ENCODE measurements at places on chromosomes 6 and 20. TPM values are rescaled to one million over a fixed set of nuclear protein-coding genes. Genes with fewer than 3 reads are reported as not detected.

IL20RA gene
- 0.84 TPM for total RNA-seq

DNA sequence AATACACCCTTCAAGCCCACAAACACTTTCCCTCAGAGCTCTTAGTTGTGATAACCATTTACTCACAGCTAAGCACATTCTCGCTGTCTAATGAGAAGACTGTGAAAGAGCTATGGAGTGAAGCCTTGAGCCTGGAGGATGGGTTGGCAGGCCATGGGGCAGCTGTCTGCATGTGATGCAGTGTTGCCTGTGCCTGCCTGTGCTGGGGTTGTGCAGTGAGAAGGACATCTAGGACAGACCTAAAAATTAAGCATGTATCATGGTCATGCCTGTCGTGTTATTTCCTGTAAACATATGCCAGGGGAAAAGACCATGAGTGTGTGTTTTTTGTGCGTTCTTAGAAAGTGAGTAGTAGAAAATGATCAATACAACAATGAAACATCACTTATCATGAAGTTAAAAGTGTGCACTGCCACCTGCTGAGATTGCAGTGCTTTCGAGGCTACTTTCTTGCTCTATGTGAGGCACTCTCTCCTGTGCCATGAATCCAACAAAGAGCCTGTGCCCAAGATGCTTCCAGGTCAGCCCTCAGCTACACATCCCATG lies 8.1 kb upstream of the ZC3H12D start:
- DNase-seq: no peak

- no peak for DNase-seq
Measured at GRCh38 chr20:5919626-5920544, 30.4 kb downstream of the TRMT6 start.

- DNase-seq: no peak
Measured at GRCh38 chr6:146870760-146871159, 272.0 kb downstream of the ADGB start.

GRCh38 chr6:113662688-113663333 lies 194.3 kb upstream of the MARCKS start:
- DNase-seq: no peak

- no peak for DNase-seq
Measured at GRCh38 chr20:63165356-63166192, 50.4 kb downstream of the YTHDF1 start.

- DNase-seq: no peak
Measured at GRCh38 chr6:116265041-116265829, 11.4 kb upstream of the TSPYL4 start.

GRCh38 chr6:137536104-137536773 lies 42.0 kb upstream of the OLIG3 start:
- no peak for DNase-seq

- no peak for DNase-seq
Measured at GRCh38 chr20:33777816-33778215, 33.3 kb upstream of the CHMP4B start.

DNA sequence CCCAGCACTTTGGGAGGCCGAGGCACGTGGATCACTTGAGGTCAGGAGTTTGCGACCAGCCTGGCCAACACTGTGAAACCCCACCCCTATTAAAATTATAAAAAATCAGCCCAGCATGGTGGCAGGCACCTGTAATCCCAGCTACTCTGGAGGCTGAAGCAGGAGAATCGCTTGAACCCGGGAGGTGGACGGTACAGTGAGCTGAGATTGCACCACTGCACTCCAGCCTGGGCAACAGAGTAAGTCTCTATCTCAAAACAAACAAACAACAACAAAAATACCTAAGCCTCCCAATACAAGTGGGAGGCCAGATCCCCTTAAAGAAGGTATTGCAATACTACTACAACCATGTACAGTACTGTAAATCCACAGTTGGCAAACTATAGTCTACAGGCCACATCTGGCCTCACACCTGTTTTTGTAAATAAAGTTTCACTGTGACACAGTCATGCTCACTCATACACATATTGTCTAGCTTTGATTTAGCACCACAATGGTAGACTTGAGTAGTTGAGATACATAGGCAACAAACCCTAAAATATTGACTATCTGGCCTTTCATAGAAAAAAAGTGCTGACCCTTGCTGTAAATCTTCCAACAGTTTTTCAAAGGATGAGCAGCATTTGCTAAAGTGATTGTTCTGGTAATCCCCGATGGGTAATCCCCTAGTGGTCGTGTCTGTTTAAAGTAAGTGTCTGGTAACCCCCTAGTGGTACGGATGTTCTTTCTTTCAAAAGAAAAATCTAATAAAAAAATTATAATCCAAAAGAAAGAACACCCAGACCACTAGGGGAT lies 202.0 kb downstream of the RNGTT start:
- DNase-seq: no peak

LAMA2 gene
- 0.42 TPM for total RNA-seq

SPATA25 gene
- total RNA-seq: 4.2 TPM

DNA sequence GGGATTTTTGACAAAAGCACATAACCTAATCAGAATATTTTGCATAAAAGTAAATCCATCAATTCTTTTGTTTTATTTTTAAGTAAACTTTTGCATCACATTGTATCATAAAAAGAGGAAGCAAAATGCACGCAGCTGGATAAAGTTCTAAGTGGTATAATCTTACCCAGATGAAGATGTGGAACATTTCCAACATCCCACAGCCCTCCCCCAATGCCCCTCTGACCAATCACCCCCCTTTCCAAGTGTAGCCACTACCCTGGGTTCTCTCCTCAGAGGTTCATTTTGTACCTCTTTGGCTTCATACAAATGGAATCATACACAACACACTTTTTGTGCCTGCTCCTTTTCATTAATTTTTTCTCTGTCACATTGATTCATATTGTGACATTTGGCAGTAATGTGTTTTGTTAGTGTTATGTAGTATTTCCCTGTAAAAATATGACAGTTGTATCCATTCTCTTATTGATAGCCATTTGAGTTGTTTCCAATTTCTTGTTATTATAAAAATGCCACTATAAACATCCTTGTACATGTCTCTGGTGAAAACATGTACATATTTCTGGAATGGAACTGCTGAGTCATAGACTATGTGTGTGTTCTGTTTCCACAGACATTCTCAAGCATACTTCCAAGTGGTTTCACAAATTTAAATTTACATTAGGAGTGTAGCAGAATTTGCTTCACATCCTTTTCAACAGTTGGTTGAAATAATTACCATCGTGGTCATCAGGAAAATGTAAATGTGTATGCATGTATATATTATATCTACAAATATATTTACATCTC lies 92.9 kb upstream of the SYNDIG1 start:
- DNase-seq: no peak

RIMS1 gene
- total RNA-seq: 5.5 TPM

RAD21L1 gene
- not detected for total RNA-seq

GRCh38 chr6:73497915-73498314 lies 22.9 kb downstream of the EEF1A1 start:
- DNase-seq: no peak

DNA sequence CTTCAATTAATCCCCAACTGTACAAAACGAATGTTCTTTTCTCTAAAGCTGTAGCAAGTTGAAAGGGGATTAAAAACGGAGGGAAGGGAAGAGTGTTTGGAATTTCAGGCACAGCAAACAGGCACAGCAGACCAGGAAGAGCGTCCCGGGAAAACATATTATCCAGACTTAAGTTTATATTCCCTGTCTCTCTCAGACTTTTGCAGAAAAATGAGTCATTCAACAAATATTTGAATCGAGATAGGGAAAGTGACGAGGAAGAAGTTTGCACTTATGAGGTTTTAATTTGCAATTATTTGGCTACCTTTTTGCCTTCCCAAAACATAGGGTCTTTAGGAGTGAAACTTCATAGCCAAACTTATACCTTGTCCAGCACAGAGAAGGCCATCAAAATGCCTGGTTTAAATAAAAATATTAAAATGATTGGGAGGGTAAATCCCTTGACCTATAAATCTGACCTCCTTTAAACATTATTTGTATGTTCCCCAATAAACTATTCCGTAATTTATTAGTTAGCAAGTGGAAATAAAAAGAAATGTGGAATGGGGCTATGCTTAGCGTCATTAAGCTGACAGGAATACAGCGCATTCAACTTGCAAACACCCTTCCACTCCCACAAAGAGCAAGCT lies 16.0 kb downstream of the HFE start:
- no peak for DNase-seq

DNA sequence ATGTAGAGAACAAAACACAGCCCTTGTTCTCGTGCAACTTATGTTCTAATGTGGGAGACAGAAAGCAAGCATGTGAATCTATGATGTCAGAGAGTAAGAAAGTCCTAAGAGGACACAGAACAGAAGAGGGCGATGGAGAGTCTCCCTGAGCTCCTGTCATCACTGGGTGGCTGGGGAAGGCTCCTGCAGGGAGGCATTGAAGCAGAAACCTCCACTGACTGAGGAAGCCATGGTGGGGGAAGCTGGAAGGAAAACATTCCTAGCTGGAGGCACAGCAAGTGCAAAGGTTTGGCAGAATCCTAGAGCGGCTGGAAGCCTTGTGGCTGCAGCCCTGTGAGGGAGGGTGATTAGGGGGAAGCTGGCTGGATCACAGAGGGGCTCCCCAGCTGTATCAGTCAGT lies 248.0 kb downstream of the CDH26 start:
- no peak for DNase-seq

C20orf204 gene
- 3.3 TPM for total RNA-seq

- DNase-seq: no peak
Measured at GRCh38 chr6:13687917-13688351, 23.7 kb downstream of the RANBP9 start.

DNA sequence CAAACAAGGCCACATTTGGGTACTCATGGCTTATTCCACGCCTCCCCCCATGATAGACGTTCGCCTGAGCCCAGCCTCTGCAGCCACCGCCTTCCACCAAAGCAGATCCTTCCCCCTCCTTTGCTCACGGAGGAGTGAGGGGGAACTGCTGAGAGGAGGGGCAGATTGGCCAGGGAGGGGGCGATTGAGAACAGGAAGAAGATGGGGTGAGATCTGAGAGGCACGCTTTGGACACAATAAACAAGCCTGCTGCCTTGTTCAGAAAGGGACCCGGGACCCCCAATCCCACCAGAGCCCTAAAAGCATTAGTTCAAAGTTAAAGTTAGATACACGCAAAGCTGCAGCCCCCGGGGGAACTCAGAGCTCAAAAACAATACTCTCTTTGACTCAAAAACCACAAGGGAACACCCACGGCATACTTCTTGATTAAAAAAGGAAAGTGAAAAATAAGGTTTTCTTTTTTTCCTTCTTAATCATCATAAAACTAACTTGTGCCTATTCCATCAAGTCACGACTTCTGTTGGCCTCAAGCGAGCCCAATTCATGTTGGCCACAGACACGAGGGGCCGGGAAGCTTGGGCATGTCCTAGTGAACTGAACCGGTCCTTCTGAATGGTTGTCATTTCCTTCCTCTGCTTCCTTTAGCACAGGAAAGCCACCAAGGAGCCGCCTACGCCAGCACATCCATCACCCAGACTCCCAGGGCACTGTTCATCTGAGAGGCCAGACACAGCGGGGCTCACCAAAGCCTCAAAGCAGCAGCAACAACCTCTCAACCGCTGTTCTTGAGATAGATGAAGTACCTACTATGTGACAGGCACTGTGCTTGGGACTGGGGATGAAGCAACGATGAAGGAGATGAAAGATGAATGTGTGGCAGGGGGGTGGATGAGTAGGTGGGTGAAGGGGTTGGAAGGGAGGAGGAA lies 44.7 kb downstream of the NFATC2 start:
- no peak for DNase-seq

GRCh38 chr6:14121936-14122344 lies 4.4 kb downstream of the CD83 start:
- no peak for DNase-seq

DNA sequence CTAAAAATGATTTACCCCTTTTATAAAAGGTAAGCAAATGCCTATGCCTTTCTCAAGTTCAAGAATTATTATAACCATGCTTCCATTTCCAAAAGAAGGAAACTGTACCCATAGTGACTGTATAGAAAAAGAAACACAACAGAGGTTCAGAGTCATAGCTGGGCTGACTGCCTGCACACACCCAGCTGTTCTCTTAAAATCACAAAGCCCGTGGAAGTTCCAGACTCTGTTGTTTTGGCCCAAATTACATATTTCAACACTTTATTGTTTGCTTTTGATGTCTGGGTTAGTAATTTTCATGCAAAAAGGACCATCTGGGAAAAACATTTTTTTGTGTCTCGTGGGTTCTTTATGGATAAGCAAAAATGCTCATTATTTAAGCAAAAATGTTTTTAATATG lies 99.2 kb downstream of the LCA5 start:
- no peak for DNase-seq

DNA sequence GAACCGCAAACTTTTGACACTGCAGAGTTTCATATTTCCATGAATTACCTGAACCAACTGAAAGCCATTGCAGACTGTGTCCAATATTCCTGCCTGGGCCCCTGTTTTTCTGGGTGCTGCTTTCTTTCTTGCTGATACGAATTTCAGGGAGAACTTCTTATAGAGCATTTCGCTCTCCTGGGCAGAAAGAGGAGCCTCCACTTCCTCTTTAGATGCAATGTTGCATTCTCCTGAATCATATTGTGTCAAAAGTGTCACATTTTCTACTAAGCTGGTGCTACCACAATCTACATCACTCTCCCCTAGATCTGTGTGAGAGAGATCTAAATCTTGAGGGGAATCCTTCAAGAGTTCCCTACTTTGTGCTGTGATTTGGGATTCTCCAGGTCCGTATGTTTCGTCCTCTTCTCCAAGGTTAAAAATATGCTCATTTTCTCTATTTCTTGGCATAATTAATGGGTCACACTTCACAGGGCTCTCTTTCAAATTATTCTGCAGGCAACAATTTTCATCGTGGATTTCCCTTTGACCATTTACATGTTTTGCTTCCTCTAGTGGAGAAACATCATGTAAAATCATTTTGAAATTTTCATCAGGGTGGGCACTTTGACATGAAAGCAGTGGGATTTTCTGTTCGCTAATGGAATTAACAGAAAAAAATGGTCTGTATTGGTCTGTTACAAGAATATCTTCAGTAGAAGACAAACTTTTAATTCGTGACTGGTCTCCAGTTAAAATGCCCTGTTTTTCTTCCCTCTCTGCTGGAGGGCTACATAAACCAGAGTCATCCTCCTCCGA lies 102.3 kb downstream of the DST start:
- DNase-seq: no peak

DNA sequence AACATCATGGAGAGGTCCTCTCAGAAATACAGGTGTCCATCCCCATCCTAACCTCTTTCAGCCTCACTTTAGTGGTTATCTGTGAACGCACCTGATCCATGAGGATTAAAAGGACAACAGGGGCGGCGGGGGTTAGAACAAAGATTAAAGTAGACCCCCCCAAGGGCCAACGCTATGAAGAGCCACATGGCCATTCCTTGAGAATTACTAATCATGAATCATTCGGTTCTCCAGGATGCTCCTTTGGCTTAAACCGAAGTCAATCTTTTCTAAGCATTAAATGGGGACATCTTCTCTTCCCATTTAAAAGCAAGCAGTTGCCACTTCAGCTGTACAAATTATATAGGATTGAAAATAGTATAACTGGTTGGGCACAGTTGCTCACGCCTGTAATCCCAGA lies 212.4 kb downstream of the GMPR start:
- DNase-seq: no peak
